Activated naive CD8-positive, alpha-beta T cell treated with anti-CD3 and anti-CD28 coated beads, Interleukin-2, amount 10 ng/mL, durations not matched to agents 7 days and 5 days (primary cell): ENCODE measurements at places on chromosomes 1 and 21.

DNA sequence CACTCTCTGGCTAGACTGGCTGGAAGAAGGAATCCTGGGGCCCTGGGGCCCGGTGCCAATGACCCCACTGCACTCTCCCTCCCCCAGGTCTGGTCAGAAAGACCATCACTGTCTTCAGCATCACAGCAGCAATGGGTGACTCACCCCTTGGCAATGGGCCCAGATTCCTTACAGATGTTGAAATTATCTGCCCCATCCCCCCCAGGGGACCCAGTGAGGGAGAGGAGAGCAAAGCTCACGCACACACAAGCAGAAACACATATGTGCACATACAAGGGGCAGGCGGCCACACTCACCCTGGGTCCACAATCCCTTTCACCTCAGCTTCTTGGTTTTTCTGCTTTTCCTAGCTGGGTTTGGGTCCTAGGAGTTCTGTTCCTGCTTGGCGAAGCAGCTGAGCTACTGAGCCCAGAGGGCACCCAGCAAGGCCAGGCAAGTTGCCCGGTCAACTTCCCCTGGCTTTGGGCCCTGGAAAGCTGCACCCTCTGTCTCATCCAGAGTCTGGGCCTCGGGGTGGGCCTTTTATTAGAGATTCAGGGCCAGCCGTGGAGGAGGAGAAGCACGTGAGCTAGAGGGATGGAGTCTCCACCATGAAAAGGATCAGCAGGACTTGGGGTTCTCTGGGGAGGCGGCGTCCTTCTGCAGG, 2.6 kb downstream of the COL16A1 start:
- H3K4me1 ChIP-seq = peaks cover 34% of the 10 kb centered on the region
- no peak for DNase-seq
- H3K36me3 ChIP-seq = no peaks in the 10 kb centered on the region
- H3K27ac ChIP-seq = no peak overlapping the region
- H3K4me3 ChIP-seq = no peak overlapping the region
- H3K27me3 ChIP-seq = peaks cover 28% of the 10 kb centered on the region

GRCh38 chr1:10920063-10920626, 92.3 kb upstream of the TARDBP start:
- H3K4me1 ChIP-seq = peaks cover 25% of the 10 kb centered on the region
- H3K36me3 ChIP-seq = no peaks in the 10 kb centered on the region
- H3K27me3 ChIP-seq = peaks cover 74% of the 10 kb centered on the region
- H3K27ac ChIP-seq = no peak overlapping the region
- DNase-seq = no peak

GRCh38 chr1:150376110-150376509, 12.2 kb downstream of the RPRD2 start:
- no peaks in the 10 kb centered on the region for H3K27me3 ChIP-seq
- DNase-seq = no peak
- H3K4me3 ChIP-seq = no peak overlapping the region
- peaks cover 9% of the 10 kb centered on the region for H3K36me3 ChIP-seq
- no peak overlapping the region for H3K27ac ChIP-seq
- H3K4me1 ChIP-seq = peaks cover 28% of the 10 kb centered on the region

- peak overlapping the region; percentile 90 for H3K27ac ChIP-seq
- DNase-seq = no peak
- H3K27me3 ChIP-seq = no peaks in the 10 kb centered on the region
- peaks cover 8% of the 10 kb centered on the region for H3K4me1 ChIP-seq
Observed at GRCh38 chr1:116006486-116006964, 30.2 kb downstream of the SLC22A15 start.

DNA sequence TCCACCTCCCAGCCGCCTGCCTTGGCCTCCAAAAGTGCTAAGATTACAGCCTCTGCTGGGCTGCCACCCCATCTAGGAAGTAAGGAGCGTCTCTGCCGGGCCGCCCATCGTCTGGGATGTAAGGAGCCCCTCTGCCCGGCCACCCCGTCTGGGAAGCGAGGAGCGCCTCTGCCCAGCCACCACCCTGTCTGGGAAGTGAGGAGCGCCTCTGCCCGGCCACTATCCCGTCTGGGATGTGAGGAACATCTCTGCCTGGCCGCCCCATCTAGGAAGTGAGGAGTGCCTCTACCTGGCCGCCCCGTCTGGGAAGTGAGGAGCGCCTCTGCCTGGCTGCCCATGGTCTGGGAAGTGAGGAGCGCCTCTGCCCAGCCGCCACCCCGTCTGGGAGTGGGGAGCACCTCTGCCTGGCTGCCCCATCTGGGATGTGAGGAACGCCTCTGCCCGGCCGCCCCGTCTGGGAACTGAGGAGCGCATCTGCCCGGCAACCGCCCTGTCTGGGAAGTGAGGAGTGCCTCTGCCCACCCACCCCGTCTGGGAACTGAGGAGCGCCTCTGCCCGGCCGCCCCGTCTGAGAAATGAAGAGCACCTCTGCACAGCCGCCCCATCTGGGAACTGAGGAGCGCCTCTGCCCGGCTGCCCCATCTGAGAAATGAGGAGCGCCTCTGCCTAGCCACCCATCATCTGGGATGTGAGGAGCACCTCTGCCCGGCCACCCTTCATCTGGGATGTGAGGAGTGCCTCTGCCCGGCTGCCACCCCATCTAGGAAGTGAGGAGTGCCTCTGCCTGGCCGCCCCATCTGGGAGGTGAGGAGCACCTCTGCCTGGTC, 137.8 kb upstream of the PALMD start:
- no peak overlapping the region for H3K27ac ChIP-seq
- H3K36me3 ChIP-seq = no peaks in the 10 kb centered on the region
- DNase-seq = no peak
- H3K4me3 ChIP-seq = no peak overlapping the region

GRCh38 chr21:45975020-45975666, 6.4 kb upstream of the COL6A1 start:
- peaks cover 2% of the 10 kb centered on the region for H3K4me1 ChIP-seq
- H3K27me3 ChIP-seq = peaks cover 37% of the 10 kb centered on the region
- H3K36me3 ChIP-seq = no peaks in the 10 kb centered on the region
